ENCODE measurements at places on chromosomes 1 and 21. TPM values are rescaled to one million over a fixed set of nuclear protein-coding genes. Genes with fewer than 3 reads are reported as not detected.

LAMB3 gene
- 1.2 TPM for total RNA-seq

TCP10L gene
- 0.95 TPM for total RNA-seq

SLC16A4 gene
- 0.86 TPM for total RNA-seq

TTC24 gene
- total RNA-seq: not detected

TMEM51 gene
- 7.7 TPM for total RNA-seq

MAP3K21 gene
- total RNA-seq: 15.4 TPM

C21orf58 gene
- total RNA-seq: 19.6 TPM

RIT1 gene
- 43.5 TPM for total RNA-seq

GUCA2B gene
- total RNA-seq: not detected
